T follicular helper cell (primary cell): ENCODE measurements at places on chromosomes 7 and 10.

DNA sequence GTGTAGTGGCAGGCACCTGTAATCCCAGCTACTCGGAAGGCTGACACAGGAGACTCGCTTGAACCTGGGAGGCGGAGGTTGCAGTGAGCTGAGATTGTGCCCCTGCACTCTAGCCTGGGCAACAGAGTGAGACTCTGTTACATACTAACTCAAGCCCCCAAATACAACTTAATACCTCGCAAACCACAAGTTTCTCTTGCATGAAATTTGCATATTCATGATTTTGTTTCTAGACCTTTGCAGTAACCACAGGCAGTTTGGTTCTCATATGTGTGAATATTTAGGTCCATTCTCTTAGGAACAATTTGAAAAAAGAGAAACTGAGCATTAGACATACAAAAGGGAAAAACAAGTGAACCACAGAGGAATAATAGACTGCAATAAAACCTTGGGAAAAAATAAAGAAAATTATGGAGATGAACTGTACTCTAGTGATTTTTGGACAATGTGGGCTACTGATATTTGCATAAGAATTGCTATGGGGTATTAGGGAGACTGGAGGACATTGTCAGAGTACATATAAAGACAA lies 77.0 kb downstream of the ZNF277 start:
- DNase-seq = no peak

GRCh38 chr7:103418241-103418640 lies 27.8 kb downstream of the SLC26A5 start:
- DNase-seq = no peak

DNA sequence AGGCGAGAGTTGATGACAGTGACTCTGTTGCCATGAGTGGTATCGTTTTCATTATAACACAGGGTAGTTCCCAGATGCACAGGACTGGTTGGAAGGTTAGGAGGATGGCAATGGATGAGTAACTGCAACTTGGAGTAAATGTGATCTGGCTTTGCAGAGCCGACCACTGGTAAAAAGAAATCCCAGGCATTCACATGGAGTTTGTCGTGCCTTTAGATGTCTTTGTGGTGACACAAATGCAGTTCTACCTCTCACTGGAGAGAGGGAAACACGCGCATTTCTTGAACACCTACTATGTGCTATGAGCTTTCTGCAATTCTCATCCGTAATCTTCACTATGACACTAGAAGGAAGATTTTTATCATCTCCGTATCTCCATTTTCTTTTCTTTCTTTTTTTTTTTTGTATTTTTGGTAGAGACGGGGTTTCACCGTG lies 1.7 kb upstream of the MNX1 start:
- DNase-seq = no peak

DNA sequence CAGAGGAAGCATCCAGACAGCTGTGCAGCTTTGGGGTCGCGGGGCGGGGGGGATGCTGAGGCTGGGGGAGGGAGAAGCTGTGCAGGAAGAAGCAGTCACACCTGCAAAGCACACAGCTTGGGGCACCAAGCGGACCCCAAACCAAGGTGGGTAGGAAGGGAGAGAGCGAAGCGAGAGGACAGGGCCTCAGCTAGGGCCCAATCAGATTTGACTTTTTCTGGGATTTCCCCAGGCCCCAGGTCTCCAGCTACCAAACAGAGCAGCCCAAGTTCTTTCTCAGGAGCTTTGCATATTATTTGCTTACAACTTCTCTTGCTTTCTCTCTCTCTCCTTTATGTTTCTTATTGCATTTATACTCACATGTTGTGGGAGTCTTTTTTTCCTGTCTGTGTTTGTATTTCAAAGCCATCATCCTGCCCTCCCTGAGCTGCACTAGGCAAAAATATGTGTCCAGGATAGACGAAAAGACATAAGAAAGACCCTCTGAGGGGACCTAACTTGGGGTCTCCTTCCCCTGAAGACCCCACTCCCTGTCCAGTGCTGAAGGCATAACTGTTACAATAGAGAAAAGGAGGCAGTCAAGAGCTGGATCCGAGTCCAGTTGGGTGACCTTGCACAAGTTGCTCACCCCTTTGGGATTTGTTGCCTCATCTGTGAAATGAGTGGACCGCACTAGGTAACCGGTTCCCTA lies 50.6 kb upstream of the SMNDC1 start:
- DNase-seq = no peak

- no peak for DNase-seq
Observed at GRCh38 chr7:129914536-129915272, 38.1 kb downstream of the UBE2H start.

- no peak for DNase-seq
Observed at GRCh38 chr7:96415293-96415940, 93.5 kb upstream of the SLC25A13 start.

GRCh38 chr10:3790858-3791257 lies 5.8 kb upstream of the KLF6 start:
- no peak for DNase-seq

DNA sequence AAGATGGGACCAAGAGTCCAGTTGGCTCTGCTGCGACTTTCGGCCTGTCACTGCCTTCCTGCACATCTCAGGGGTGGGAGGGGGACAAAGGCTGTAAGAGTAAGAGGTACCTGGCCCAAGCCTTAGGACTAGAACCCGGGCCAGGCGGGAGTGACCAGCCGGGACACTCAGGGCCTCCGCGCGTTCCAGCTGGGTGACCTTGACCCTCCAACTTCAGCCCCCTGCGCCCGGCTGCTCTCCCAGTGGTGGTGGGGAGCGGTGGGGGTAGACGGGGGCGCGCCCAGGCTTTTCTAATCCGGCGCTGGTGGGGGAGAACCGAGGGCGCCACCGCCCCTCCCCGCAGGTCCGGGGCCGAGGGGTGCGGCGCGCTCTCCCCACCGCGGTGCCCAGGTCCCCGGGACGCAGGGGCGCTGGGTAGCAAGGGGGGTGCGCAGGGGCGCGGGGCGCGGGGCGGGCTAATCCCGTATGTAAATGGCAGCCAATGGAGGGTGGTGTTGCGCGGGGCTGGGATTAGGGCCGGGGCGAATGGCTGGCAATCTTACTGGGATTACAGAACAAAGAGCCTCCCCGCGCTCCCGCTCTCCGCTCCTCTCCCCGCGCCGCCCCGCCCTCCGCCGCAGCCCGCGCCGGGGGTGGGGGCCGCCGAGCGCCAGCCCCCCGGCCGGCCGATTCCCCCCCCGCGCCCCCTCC lies at the start of gene GTF2IRD1:
Gene GTF2IRD1 (plus strand): TSS at position 585 of the 690 bp plus-strand sequence. CDS start 54,175 bp downstream, outside the sequence.
- DNase-seq = peak; percentile 40

GRCh38 chr7:2192831-2193534 lies 39.8 kb downstream of the MAD1L1 start:
- no peak for DNase-seq

DNA sequence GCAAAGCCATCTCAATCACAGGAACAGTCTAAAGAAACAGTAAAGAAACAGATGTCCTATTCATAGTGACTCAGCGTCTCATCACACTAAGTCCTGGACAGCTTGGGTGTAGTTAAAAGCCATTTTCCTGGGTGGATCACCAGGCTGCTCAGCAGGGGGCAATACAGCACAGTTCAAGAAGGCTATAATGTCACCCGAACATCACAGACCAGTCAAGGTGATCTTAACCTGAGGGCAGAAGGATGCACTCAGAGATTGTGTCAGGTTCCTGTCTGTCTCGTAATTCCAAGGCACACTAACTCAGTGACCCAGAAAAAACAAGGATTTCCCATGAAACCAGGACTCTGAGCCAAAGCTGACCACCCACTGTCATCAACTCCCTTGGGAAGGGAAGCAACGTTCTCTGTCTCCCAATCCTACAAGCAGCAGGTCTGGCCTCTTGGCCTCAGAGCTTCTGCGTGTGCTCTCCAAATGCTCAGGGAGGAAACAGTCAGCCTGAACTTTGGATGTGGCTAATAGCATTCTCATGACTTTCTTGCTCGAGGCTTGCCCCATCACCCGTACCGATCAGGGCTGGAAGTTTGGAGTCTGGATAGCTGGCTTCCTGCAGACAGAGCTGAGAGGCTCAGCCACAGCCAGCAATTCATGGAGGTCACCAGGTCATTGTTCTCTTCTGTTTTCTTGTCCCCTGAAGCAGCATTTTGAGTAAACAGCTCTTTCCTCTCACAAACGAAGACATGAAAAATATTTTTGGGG lies 90.4 kb upstream of the FAM171A1 start:
- DNase-seq = no peak

- DNase-seq = no peak
Observed at GRCh38 chr7:24891311-24891735, 88.7 kb downstream of the OSBPL3 start.

DNA sequence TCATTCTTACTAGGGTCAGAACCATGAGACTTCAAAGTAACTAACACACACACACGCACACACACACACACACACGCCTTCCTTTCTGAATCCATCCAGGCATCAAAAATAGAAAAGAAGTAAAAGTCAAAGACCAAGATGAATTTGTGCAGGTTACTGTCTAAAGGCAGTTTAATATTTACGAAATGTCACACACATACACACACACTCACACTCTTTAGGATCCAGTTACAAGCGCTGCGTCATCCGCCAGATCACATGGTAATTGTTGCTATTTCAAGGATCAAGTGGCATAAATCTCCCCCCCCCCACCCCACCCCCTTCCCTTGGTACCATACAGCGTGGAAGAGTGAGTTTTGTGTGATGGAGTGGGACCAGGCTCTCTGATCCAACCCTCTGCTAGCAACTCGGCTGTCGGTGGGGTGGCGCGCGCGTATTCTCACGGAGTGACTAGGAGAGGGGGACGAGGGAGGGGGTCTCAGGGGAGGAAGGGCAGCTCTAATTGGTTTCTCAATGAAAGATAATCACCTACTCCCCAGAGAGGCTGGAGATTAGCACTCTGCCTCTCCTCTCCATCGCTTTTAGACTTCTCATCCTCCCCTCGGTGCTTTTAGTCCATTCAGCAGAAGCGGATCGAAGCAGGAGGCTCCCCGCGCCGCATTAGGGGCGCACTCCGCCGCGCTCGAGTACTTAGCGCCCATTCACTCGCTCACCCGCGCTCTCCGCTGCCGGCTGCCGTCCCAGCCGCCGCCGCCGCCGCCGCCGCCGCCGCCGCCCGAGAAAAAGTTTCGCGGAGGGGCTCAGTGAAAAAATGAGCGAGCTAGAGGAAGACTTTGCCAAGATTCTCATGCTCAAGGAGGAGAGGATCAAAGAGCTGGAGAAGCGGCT lies 83.5 kb upstream of the PRKG1 start:
- no peak for DNase-seq

DNA sequence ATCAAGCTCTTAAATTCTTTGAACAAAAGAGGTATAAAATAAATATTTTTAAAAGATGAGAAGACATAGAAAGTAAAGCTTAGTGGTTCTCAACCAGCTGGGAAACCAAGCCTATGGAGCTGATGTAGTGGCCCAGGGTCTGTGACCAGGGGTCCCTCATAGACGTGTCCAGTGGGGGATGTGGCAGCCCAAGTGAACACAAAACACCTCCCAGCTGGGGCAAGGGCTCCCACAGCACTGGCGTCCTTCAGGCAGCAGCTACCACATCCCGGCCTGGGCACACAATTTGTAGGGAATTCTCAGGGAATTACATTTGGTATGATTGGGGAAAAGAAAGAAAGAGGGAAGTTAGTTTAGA lies 17.8 kb upstream of the CCDC71L start:
- no peak for DNase-seq

DNA sequence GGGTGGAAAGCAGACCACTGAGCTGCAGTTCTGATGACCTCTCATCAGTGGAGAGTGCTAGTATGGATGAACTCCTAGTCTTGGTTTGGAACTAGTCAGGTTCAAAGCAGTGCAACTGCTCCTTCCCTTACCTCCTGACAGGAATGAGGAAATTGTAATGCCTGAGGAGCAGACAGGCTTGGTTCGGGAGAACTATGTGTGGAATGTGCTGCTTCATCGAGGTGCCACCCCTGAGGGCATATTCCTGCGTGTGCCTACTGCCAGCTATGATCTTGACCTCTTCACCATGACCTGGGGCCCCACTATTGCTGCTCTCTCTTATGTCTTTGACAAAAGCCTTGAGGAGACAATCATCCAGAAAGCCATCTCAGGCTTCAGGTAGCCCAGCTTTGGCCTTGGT lies 27.4 kb upstream of the NFKB2 start:
- DNase-seq = no peak

- DNase-seq = no peak
Observed at GRCh38 chr10:852386-852785, 79.1 kb downstream of the LARP4B start.

DNA sequence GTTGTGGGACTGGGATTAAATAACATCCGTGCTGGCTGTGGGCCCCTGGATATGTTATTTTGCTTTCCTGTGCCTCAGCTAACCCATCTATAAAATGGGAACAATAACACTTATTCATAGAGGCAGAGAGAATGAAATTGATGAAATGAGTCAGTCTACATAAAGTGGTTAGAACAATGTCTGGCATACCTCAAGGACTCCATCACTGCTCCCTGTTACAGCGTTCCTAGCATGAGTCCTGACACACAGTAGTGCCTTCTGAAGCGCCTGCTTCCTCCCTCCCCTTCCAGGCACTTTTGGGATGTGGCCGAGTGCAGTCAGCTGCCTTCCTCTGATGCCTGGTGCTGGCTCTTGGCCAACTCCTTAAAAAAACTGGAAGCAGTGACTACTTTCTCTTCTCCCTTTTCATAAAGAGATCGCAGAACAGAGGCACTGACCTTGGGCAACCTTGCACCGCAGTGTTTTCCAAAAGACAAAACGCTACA lies 108.4 kb upstream of the ZMIZ1 start:
- DNase-seq = no peak

GRCh38 chr7:44322631-44323363 lies 2.6 kb downstream of the CAMK2B start:
- no peak for DNase-seq

DNA sequence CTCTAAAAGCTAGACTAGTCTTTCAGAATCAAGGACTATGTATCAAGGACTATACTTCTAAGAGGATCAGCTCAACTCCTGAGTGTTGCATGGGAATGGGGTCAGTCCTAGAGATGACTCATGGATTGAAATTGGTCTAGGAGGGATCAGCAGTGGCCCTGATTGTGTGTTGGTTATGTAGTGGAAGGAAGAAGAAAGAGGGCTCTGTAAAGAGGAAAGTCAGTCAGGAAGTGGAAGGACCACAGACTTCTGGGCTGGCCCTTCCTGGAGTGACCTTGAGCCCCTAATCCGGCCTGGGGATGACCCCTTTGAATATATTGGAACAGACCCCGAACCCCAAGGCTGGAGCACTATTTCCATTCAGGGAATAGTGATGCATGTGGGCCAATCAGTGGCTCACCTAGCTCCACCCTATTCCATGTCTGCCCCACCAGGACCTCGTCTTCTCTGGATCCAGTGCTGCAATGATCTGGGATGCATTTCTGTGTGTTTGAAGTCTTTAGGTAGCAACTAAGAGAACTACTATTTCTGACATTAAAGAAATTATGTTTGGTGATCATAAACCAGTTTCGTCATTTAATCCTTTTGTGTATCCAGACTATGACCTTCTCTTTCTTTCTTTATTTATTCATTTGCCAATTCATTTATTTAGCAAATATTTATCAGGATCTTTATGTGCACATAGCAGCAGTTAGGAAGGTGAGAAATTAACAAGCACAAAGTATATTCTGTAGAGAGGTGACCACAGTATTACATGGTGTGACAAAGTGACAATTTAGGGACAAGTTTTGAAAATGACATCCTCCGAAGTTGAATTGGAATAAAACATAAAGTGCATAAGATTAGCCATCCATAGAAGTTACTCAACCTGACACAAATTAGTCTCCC lies 48.6 kb upstream of the KIF5B start:
- DNase-seq = no peak

GRCh38 chr10:3336673-3337293 lies 164.2 kb upstream of the PITRM1 start:
- DNase-seq = no peak
